Forelimb muscle (tissue), 1 donor: ENCODE measurements at places on chromosomes 11 and 22. TPM values are rescaled to one million over a fixed set of nuclear protein-coding genes. Genes with fewer than 3 reads are reported as not detected.
A peak's percentile ranks its signal among the peaks of the same experiment; 100 is the strongest.

DNA sequence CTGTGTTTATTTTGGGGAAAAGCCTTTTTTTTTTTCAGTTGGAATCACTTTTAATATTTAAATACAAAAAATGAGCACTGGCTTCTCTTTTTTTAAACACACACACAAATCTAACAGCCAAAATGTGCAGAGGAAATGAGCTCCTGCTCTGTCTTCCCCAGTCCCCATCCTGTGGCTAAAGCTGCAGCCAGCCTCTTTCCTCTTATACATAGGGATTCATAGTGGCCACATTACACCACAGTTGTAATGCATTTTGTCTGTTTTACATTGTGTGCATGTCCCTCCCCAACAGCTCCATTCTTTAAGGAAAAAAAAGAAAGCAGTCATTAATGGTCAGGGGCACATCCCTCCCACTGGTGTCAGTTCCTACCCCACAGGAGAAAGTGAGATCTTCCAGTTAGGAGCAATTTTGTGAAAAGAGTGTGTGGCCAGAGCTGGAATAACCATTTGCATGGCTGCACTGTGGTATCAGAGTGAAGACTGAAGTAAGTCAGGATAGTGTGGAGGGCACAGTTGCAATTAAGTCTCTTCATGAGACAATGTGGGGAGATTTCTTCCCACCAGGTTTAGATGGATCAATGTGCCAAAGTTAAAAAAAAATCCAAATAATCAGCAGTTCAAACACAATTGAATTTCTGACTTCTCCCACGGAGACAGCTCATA is 220.6 kb downstream of the TMEM135 start:
- DNase-seq = no peak

DNA sequence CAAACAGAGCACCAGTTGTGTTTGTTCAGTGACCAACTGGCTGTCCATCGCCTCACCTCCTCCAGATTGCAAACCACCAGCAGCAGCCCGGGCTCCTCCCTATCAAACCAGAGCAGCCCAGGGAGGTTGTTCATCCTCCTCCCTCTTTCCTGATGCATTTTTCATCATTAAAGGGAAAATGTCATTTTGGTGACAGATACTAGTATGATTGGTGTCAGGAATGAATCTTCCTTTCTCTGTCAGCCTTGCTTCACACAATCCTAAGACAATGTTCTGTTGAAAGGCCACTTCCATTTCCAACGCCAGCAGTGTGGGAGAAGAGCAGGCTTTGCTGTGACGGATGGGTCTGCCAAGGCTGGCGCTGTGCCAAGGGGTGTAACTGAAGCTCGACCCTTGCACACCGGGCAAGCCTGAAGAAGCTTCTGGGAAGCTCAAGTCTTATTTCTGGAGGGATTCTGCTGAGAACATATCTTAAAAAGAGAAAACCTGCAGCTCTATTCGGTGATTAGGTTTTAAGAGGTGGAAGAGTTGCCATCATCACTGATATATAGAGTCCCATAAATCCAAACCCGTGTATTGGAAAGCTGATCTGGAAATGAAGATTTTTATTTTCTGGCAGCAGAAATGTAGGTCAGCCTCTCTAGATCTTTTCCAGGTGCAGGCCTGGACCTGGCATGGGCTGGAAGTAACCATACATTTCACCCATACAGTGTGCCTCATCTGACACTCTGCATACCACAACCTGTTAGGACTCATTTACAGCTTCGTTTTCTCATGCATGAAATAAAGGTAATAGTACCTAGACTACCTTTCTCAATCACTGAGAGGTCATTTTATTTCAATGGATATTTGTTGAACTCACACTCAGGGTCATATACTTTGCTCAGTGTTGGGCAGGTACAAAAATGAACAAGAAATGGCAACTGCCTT is 524.5 kb downstream of the NTM start:
- DNase-seq = no peak

- no peak for DNase-seq
These were observed 73.1 kb downstream of the TMPRSS5 start for GRCh38 chr11:113632981-113633380.

DNA sequence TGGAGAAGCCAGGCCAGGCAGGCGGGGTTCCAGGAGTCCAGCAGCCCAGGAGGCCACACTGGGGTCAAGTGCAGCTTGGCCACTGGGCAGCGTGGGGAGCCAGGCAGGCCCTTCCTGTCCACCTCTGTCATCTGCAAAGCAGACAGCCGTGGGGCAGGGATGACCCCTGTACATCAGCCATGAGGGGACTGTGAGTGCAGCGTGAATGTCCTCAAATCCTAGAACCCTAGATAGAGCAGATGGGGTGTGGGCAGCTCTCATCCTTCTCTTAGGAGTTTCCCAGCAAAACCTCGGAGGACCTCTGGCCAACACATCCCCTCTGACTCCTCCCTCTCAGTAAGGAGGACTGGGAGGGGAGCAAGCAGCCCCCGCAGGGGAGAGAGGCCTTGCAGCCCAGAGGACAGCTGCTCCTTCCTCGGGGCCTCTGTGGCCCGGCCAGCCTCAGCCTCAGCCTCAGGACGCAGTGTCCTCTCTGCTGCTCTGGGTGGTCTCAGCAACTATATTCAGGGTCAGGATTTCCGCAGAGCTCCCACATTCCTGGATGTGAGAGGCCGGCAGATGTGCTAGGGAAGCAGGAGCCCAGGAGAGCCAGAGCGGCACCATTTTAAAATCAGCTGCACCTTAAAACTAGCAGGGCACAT is 820.5 kb downstream of the BRD1 start:
- no peak for DNase-seq

DNA sequence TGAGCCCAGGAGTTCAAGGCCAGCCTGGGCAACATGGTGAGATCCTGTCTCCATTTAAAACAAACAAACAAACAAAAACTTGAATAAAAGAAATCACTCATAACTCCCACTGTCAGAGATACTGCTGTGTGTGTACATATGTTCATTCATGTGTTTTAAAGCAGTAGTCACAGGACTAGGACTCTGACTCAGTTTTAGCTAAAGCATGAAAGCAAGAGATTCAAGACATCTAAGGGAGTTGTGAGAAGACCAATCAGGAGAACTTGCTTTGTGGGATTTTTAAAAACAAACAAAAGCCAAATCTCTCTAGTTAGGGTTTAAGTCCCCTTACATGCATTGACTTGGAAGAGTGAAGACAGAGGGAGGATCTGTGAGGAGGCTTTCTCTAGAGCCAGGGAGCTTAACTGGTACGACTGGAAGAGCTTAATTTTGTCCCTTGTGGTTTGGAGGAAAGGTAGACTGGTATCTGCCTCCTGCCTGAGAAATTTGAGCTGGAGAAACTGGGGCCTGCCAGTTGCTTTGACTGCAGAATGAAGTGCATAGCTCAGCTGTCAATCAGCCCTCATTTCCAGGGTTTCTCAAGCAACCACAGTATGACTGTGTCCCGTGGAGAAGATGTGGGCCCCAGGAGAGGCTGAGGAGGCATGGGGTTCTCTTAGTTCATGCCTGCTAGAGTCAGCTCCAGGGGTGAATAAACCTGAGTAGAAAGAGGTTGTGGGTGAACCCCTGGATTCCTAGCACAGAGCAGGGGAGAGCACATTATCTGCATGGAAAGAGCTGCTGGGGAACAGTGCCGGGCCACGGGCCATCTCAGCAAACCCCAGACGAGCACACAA is 30.6 kb downstream of the EXPH5 start:
- DNase-seq = no peak

GRCh38 chr11:117333917-117334316 is 6.3 kb downstream of the CEP164 start:
- no peak for DNase-seq

GRCh38 chr22:41957941-41958556 is 6.1 kb downstream of the SMIM45 start:
- no peak for DNase-seq

- peak; percentile 54 for DNase-seq
These were observed 2.7 kb upstream of the CDC42BPG start for GRCh38 chr11:64846998-64847666.

- no peak for DNase-seq
These were observed 3.2 kb downstream of the TBC1D10C start for GRCh38 chr11:67406969-67407687.

DNA sequence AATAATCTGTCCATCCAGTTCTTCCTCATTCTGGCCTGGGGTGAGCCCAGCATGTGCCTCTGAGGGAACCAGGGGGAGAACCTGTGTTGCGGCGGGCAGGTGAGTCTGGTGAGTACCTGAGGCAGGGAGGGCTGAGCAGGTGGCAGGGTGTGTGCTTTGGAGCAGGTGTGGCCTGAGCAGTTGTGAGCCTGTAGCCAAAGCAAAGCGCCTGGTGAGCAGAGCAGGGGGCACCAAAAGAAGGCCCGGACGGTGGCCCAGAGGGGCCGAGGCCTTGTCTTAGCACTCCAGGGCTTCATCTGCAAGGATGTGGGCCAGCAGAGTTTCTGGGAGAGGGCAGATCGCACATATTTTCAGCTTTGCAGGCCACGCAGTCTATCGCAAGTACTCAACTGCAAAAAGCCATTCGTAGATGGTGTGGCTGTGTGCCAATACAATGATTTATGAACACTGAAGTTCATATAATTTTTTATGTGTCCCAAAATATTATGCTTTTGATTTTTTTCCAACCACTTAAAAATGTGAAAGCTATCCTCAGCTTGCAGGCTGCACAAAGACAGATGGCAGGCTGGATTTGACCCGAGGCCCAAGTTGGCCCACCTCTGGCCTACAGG is 8.7 kb downstream of the GLB1L2 start:
- DNase-seq = no peak

- no peak for DNase-seq
These were observed 34.7 kb downstream of the MUC15 start for GRCh38 chr11:26537341-26537740.

DNA sequence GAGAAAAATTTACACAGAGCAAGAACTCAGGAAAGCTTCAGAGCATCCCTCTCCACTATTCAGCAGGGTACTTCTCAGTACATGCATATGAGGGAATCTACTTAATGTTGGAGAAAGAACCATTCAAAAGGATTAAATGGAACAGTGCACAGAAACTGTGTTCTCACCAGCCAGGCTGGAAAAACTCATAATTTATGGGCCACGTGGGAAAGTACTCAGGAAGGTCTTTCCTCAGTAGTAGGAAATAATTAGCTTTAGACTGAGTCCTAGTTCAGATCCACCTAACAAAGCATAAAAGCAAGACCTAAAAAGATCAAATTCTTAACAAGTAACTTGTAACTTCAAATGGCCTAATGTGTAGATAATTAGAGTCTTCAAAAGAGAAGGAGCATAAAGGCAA is 134.0 kb downstream of the FAM76B start:
- no peak for DNase-seq

- peak; percentile 35 for DNase-seq
These were observed 261.5 kb downstream of the LARGE1 start for GRCh38 chr22:33658775-33659174.

- no peak for DNase-seq
These were observed 11.5 kb upstream of the NAP1L4 start for GRCh38 chr11:3003396-3004231.

DNA sequence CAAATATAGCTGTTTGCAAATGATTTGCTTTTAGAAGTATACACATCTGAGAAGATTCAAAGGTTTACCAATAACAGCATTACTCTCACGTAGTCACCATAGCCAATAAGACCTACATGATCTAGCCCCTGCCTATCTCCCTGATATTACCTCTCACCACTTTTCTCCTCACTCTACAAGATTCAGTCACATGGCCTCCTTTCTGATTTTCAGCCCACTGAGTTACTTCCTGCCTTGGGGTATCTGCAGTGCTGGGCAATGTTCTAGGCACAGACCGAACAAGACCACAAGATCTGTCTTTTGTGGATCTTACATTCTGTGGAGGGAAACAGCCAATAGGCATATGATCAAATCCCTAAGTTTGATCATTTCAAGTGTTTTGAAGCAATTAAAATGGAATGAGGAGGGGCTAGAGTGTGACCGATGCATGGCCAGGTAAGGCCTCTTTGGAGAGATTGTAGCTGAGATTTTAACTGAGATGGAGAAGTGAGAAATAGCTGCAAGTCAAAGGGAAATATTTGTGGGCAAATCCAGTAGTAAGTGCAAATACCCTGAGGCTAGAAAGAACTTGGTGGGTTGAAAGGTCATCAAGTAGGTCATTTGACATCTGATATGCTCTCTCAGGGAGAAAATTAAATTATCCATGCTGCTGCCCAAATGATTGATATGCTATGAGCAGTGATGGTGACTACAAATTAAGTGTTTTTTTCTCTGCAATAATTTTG is 43.1 kb downstream of the ARL14EP start:
- no peak for DNase-seq

DNA sequence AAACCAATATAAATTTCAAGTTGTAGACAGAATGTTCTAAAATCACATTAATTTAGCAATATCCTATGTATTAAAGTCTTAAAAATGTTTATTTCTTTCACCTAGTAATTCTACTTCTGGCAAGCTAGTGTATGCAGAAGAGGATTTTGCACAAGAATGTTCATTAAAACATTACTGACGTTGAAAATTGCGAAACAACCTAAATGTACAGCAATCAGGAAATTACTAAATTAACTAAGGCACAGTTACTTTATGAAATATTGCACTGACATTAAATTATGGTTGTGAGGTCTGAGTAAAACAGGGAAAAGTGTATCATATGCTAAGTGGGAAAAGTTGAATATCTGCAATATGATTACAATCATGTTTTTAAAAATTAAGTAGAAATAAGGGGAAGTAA is 4.1 kb downstream of the SLC36A4 start:
- DNase-seq = no peak

- no peak for DNase-seq
These were observed 22.7 kb downstream of the EFCAB6 start for GRCh38 chr22:43789452-43789851.

DNA sequence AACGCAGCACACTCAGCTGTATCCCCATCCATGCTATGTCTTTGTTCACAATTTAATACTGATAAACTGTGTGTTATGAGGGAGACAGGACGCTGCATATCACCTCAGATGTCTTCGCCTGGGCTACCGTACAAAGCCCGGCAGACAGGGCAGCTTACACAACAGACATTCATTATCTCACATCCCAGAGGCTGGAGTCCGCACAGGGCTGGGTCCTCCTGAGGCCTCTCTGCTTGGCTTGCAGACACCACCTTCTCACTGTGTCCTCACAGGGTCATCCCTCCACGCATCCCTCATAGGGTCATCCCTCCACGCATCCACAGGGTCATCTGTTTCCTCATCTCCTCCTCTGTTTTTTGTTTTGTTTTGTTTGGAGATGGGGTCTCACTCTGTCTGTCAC is 61.2 kb downstream of the SHANK2 start:
- DNase-seq = no peak

Gene TCIRG1
- 24.7 TPM for polyA plus RNA-seq

Gene LRRC74B
- polyA plus RNA-seq = 0.18 TPM

Gene PRDX5
- 133 TPM for polyA plus RNA-seq

Gene CREB3L1
- polyA plus RNA-seq = 40.8 TPM

Gene HTR3A
- 0.24 TPM for polyA plus RNA-seq

Gene ATXN10
- 170 TPM for polyA plus RNA-seq

Gene CD3G
- polyA plus RNA-seq = 0.13 TPM

Gene DEUP1
- not detected for polyA plus RNA-seq

Gene CD3D
- not detected for polyA plus RNA-seq

Gene FGF3
- polyA plus RNA-seq = not detected

Gene NFAM1
- polyA plus RNA-seq = 0.56 TPM

Gene KCNE3
- polyA plus RNA-seq = 1.2 TPM

Gene OR52I2
- polyA plus RNA-seq = not detected

Gene GLB1L2
- 0.47 TPM for polyA plus RNA-seq

Gene GGTLC3
- polyA plus RNA-seq = not detected
